Stimulated activated CD4-positive, alpha-beta T cell treated with anti-CD3 and anti-CD28 coated beads, Interleukin-12 subunit alpha, Interleukin-12 subunit beta, amount 100 ng/mL, for 4 hours (primary cell): ENCODE measurements at places on chromosomes 12 and 14.
A peak's percentile ranks its signal among the peaks of the same experiment; 100 is the strongest.

DNA sequence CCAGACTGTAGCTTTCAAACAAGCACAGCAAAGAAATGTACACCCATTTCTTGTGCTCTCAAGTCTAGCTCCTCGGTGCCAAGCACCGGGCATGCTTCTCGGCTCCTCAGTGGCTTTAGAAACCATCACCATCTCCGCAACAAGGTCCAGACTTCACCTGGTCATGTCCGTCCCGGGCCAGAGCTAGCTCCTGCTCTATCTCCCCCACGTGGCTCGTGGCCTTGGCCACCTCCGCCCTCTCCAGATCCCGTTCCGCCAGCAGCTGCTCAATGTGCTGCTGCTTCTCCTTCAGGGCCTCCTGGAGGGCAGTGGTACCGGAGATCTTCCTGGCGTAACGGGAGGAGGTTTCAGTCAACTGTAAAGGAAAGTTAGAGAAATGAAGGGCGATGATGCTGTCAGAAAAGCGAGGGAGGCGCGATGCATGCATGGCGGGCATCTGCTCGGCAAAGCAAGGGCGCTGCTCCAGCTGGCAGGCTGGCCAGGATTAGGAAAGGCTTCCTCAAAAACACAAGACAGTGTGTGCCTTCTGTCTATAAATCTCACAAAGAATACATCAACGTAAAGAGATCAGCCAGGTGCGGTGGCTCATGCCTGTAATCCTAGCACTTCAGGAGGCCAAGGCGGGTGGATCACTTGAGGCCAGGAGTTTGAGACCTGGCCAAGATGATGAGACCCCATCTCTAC is 67.4 kb downstream of the CLIP1 start:
- DNase-seq = no peak

DNA sequence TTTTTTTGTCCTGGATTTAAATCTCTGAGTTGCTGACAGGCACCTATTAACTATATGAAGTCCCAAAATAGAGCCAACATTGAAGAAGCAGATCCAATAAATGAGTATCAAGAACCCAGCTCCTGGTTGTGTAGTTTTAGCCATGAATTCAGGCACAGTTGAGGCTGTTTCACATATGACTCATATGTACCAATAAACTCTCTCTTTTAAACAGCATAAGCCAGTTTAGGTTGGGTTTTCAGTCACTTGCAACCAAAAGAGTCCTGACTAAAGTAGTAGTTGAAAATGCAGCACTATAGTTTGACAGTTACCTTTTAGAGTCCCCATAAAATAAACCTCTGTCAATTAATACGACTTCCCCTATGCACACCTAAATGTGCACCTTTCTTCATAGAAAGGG is 389.9 kb downstream of the RPS29 start:
- DNase-seq = no peak

- DNase-seq = no peak
These were observed 62.6 kb downstream of the DUSP6 start for GRCh38 chr12:89289720-89290119.

DNA sequence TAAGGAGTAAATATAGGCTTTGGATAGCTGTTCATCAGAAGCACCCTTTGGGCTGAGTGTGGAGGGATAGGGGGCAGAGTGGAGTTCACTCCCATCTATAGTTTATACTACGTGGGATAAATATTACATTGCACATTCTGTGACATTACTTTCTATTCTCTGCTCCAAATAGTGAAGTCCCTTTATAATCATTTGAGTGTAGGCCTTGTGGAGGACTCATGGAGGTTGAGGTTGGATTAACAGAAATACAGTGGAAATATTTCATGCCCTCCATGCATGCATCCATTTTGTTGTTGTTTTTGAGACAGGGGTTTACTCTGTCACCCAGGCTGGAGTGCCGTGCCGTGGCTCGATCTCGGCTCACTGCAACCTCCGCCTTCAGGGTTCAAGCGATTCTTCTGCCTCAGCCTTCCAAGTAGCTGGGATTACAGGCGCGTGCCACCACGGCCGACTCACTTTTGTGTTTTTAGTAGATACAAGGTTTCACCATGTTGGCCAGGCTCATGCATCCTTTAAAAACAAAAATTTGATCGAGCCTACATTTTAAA is 1.4 kb downstream of the CHPT1 start:
- no peak for DNase-seq

GRCh38 chr14:99240627-99241324 is 31.2 kb downstream of the BCL11B start:
- DNase-seq = no peak

- DNase-seq = no peak
These were observed 65.6 kb upstream of the ZDHHC17 start for GRCh38 chr12:76698316-76698715.

GRCh38 chr12:124542021-124542949 is 25.1 kb downstream of the NCOR2 start:
- no peak for DNase-seq

DNA sequence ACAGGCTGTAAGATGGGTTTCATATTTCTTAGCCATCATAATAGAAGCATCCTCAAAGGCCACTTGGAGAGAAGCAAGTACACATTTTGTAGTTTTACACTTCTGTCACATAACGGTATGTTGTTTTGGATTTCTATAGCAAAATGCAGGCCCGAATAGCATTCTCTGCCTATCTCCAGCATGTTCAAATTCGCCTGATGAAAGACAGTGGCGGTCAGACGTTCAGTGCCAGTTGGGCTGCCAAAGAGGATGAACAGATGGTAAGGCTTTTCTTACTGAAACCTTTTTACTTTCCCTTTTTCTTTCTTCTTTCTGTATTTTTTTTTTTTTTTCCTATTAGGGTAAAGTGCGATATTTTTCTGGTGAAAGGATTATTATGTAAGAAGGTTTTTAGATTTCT is 110.5 kb downstream of the TTLL5 start:
- no peak for DNase-seq

- DNase-seq = no peak
These were observed 65.0 kb downstream of the SERPINA3 start for GRCh38 chr14:94677213-94677612.

DNA sequence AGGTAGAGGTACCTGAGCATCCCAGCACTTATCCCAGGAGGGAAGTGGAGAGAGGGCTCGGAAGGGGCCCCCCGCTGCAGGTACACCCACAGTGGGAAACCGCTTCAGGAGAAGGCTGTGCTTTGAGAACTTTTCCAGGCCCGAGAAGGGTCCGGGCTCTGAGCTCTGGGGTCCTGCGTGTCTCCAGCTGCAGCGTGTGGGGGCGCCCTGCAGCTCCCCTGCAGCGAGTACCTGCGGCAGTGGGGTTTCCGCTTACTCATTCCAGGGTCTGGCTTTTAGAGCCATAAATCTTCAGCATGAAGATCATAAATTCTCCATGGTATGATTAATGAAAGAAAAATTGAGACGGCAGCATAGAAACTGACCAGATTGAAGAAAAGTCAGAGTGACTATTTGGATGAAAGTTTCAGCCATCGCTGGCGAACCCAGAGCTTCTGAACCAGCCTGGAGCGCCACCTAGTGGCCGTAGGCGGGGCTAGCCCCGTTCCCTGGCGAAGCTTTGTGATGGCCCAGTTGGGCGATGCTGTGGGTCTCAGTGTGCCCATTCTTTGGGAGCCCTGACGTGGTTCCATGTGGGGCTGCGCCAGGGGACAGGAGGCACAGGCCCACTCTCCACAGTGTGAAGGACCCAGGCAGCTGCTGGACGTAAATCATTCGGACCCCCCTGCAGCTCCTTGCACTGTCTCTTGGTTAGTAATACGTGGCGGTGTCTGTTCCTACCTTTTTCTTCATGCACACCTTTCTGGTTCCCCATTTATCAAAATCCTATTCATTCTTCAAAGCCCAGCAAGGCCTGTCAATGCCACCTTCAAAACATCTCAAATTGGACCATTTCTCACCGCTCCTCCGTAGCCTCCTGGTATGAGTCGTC is 198.2 kb downstream of the TSPAN9 start:
- DNase-seq = peak; percentile 65

DNA sequence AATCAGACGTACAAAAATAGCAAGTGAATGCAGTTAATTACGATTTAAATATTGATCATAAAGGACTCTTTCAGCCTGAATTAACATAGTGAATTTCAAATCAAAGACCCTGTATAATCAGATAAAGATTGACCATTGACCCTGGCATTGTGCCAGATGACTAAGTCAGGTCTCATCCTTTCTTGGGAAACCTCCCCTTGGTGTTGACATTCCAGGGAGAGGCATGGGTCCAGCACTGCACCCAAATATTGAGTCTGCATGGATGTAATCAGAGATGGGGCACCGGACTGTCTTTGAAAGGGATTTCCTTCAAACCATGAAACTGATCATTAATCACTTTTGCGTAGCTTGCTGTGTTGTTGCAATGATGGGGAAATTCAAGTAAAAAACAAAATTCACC is 1138.2 kb downstream of the BCL11B start:
- no peak for DNase-seq

DNA sequence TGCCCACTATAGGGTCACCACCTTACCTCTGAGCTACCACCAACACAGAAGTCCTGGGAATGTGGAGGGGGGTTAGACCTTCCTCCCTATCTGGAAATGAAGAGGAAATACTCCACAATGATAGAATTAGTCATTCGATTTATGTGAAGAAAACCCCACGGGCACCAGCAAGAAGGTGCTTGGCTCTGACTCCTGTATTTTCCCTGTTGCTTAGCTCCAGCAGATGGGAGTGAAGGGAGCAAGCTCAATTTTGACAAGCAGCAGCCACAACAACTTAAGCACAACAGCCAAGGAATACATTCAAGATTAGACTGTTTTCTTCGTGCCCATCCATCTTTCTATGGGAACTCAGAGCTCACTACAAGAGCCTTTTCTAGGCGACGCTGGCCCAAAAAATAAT is 191.7 kb downstream of the SPTSSA start:
- DNase-seq = no peak

DNA sequence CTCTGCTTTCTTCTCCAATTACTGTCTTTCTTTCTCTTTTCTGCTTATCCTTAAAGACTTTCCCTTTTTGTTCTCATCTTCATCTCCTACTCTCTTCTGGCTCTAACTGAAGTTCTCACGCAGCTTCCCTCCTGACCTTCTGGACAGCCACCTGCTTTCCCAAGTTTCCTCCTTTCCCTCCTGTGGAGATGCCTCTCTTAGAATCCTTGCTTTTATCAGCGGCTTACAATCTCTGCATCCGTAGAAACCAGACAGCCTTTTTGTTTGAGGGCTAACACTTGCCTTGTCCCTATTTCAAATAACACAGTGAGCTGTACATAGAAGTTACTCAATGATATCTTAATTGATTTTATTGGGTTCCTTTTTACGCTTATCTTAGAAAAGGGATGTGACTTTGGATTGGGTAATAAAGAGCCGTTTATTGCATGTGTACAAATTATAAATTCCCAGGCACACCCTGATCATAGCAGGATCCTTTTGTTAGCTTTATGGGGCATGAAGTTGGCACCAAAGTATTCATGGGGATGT is 2.1 kb upstream of the LGALS3 start:
- DNase-seq = no peak

DNA sequence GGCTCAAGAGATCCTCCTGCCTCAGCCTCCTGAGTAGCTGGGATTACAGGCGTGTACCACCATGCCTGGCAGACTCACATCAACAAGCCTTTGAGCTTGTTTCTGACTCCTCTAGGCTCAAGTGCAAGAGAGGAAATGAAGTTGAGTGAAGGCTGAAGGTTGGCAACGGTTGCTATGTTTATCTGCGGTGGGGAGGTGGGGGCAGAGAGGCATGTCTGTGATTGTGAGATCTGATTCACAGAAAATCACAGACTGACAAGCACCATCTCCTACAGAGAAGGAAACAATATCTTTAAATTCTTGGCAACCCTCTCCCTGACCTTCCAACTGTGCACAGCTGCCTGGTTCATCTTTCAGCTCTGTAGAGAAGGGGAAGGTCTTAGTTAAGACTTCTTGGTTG is 22.1 kb upstream of the NINJ2 start:
- DNase-seq = peak; percentile 41

GRCh38 chr12:52293926-52294325 is 2.6 kb upstream of the KRT81 start:
- no peak for DNase-seq

- peak; percentile 42 for DNase-seq
These were observed 19.3 kb upstream of the KRT7 start for GRCh38 chr12:52213564-52214420.

GRCh38 chr12:3333583-3333982 is 157.4 kb upstream of the PRMT8 start:
- DNase-seq = no peak
